Liver (tissue), 10 donors: ENCODE measurements at places on chromosomes 3 and 15.

DNA sequence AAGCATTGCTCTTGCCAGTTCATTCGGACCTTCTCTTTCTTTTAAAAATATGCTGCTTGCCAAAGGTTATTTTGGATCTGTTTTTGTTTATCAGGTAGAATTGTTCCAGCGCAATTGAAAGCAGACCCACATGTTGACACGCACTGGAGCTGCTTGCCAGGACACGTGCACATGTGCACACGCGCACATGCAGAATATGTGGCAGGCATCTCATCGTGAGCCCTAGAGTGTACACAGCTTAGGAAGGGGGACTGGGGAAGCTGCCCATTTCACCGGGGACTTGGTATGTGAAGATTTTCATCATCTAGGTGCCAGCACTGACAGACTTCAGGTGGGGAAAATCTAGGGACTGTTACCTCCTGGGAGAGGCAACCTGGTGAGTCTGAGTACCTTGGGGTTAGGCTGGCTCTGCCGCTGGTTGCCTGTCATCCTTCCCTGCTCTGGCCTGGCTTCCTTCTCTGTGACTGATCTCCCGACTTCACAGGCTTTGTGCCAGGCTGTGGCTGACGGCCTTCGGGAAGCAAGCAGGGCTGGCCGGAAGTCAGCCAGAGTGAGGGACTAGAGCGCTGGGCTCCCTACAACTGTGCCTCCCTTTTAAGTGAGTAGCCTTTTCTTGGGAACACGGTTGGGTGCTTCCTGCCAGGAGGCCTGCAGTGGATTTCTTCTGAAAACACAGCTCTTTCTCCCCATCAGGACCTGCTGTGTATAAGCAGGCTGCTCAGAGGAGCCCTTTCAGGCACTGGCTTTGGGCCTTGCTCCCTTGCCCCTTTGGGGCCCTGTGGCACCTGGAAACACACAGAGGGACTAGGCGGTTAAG is 129.3 kb downstream of the EEFSEC start:
- DNase-seq: peak; percentile 30

- no peak for DNase-seq
Observed at GRCh38 chr3:141095546-141095937, 44.4 kb downstream of the SPSB4 start.

GRCh38 chr3:2920103-2920502 is 190.1 kb downstream of the IL5RA start:
- no peak for DNase-seq

DNA sequence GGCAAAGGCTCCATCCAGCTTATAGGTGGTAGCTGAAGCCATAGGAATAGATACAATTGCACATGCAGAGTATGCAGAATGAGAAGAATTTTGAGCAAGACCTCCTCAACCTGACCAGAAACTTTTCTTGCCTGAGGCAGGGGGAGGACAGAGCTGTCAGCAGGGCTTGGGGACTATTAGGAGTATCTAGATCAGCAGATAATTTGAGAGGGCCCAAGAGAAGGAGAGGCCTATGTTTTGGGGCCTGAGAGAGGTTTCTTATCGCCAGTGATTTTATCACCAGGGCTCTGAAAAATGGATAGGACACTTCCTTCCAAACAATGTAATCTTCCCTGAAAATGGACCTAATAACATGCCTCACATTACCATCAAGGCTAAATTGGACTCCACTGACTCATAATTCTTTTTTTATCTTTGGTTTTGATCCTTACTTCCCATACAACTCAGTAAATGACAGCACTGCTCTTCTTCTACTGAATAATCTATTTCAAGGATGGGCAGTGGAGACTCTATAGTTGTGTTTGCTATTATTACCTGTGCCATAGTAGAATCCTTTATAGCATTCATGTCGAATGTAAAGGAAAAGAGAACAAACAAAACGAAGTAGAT is 15.8 kb upstream of the RAMAC start:
- no peak for DNase-seq

- DNase-seq: no peak
Observed at GRCh38 chr3:188335656-188336055, 181.7 kb downstream of the LPP start.

DNA sequence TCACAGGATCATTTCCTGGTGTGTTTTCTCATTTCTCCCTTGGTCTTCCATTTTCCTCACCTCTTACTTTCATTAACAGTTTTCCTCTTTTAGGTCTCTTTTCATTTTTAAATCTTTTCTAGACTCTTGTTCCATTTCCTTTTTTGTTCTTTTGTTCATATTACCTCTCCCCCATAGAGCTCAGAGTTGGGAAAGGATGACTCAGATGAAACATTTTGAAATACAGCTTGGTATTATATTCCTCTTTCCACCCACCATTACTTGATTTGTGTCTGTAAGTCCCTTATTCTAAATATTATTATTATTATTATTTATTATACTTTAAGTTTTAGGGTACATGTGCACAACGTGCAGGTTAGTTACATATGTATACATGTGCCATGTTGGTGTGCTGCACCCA is 153.1 kb downstream of the VGLL3 start:
- DNase-seq: no peak

- no peak for DNase-seq
Observed at GRCh38 chr3:136078421-136079364, 113.2 kb downstream of the PPP2R3A start.

- DNase-seq: no peak
Observed at GRCh38 chr15:24919446-24919845, 35.3 kb upstream of the SNRPN start.

- peak; percentile 74 for DNase-seq
Observed at GRCh38 chr3:112086076-112086854, at the start of gene C3orf52. C3orf52 (plus strand) TSS chr3:112086389; CDS start chr3:112086408, 19 bp downstream.

- no peak for DNase-seq
Observed at GRCh38 chr3:11096266-11097139, 57.8 kb upstream of the HRH1 start.

- no peak for DNase-seq
Observed at GRCh38 chr3:86208772-86209171, 782.2 kb downstream of the VGLL3 start.

- no peak for DNase-seq
Observed at GRCh38 chr15:78749831-78750230, 61.4 kb downstream of the ADAMTS7 start.

GRCh38 chr3:43191116-43191515 is 85.2 kb upstream of the POMGNT2 start:
- no peak for DNase-seq

GRCh38 chr3:170711786-170712185 is 125.9 kb upstream of the SLC7A14 start:
- no peak for DNase-seq

- no peak for DNase-seq
Observed at GRCh38 chr3:66253790-66254620, 33.2 kb downstream of the SLC25A26 start.

GRCh38 chr3:64067506-64068346 is 44.4 kb upstream of the PSMD6 start:
- DNase-seq: no peak

DNA sequence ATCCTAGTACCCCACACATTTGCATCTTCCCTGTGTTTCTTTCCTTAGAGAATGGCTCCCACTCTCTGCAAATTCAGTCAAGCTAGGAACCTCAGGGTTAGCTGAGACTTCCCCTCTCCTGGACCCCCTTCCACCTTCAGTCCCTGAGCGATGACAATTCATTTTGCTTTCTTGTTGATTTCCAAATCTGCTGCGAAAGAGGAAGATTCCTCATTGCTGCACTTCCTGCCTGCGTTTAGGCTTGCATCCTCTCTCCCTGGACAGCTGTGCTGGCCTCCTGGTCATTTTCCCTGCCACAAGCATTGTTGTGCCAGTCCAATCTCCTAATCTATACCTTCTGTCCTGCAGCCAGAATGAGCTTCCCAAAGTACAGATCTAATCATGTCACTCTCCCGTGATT is 12.3 kb upstream of the DGKG start:
- DNase-seq: no peak

DNA sequence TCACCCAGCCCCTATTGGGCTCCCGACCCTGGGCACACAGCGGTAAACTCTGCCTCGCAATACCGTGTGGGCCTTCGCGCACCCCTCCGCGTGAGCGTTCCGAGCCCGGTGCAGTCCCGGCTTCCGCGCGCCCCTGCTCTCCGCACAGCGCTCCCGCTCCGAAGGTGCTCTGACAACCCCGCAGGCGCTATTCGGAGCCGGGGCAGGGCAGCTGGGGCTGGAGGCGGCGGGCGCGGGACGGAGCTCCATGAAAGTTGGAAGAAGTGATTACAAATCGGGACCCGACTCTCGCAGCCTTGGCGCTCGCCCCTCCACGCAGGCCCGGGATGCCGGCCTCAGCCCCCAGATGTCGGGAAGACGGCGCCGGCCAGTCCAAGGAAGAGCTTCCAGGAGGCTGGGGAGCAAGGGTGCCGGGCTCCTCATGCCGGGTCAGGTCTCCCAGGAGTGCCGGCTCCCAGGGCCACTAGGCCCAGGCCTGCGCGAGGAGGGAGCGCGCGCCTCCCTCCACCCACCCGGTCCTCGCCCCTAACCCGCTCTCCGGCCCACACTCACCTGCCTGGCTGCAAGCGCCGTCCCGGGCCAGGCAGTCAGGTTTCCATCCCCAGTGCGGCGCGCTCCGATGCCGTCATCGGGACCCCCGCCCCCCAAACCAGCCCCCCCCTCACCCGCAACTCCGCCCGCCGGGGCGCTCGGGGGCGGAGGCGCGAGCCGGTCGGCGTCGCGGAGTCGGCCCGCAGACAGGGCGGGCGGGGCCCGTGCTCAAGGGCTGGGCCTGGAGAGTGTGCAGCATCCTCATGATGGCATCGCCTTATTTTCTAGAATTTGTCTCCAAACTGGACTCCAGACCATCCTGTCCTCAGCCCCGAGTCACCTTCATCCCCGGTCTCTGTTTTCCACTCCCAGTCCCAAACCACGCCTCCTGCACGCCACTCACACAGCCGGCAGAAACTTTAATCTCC is at the start of gene KIF7:
KIF7 (minus strand) TSS at position 621 of the 959 bp plus-strand sequence. CDS start 2,537 bp downstream, outside the sequence.
- DNase-seq: no peak

GRCh38 chr3:29389362-29389761 is 108.5 kb downstream of the RBMS3 start:
- DNase-seq: no peak

- DNase-seq: no peak
Observed at GRCh38 chr15:39235084-39235795, 345.6 kb upstream of the THBS1 start.
